Sciatic nerve (tissue), 2 donors: ENCODE measurements at places on chromosomes 1 and 21. TPM values are rescaled to one million over a fixed set of nuclear protein-coding genes. Genes with fewer than 3 reads are reported as not detected.

Gene EEIG2
- 32.3 TPM for total RNA-seq

Gene CFHR1
- total RNA-seq, result 1.3 TPM

Gene KCNE1
- 2.5 TPM for total RNA-seq

Gene NBPF6
- not detected for total RNA-seq

Gene UBL4B
- total RNA-seq, result not detected

Gene SYTL1
- total RNA-seq, result 3.5 TPM

Gene JTB
- total RNA-seq, result 72.8 TPM

Gene CD84
- 13.5 TPM for total RNA-seq

Gene NEK2
- total RNA-seq, result 0.49 TPM

Gene CFHR3
- total RNA-seq, result 0.94 TPM

Gene TRMT13
- 25.8 TPM for total RNA-seq

Gene FCRL1
- total RNA-seq, result 1.4 TPM

Gene CBR1
- total RNA-seq, result 74.5 TPM

Gene PRDM16
- total RNA-seq, result 31.3 TPM

Gene CRTC2
- total RNA-seq, result 58.1 TPM

Gene ETV3L
- not detected for total RNA-seq

Gene TTLL10
- 0.71 TPM for total RNA-seq

Gene C1orf141
- not detected for total RNA-seq

Gene RCAN1
- 60.9 TPM for total RNA-seq

Gene CRYAA
- total RNA-seq, result not detected

Gene RBBP4
- 125 TPM for total RNA-seq

Gene SDC3
- total RNA-seq, result 84.9 TPM

Gene SLAMF9
- total RNA-seq, result 0.80 TPM

Gene MPL
- 0.40 TPM for total RNA-seq

Gene ANKRD35
- total RNA-seq, result 3.8 TPM

Gene GUCA2B
- not detected for total RNA-seq

Gene LENEP
- total RNA-seq, result not detected

Gene ILDR2
- 6.7 TPM for total RNA-seq

Gene PTAFR
- 7.0 TPM for total RNA-seq

Gene OR10Z1
- total RNA-seq, result not detected

Gene RPAP2
- 40.7 TPM for total RNA-seq

Gene FCGR1A
- total RNA-seq, result 36.5 TPM

Gene BNIPL
- total RNA-seq, result 0.22 TPM

Gene DENND2D
- 14.6 TPM for total RNA-seq

Gene KRTAP12-2
- total RNA-seq, result not detected

Gene SPATA45
- total RNA-seq, result 0.80 TPM

Gene C1orf56
- total RNA-seq, result 5.6 TPM

Gene CD1B
- total RNA-seq, result not detected

Gene ILF2
- total RNA-seq, result 73.5 TPM

Gene GBP3
- 25.9 TPM for total RNA-seq

Gene ZBTB21
- total RNA-seq, result 27.3 TPM

Gene CYP4B1
- 20.9 TPM for total RNA-seq

Gene DISP1
- 23.9 TPM for total RNA-seq

Gene DNAI4
- total RNA-seq, result 70.9 TPM

Gene VSIG8
- not detected for total RNA-seq

Gene OR10J1
- not detected for total RNA-seq

Gene RER1
- total RNA-seq, result 87.3 TPM

Gene INSRR
- total RNA-seq, result 0.40 TPM

Gene SH2D2A
- total RNA-seq, result 1.6 TPM

Gene SZRD1
- total RNA-seq, result 99.4 TPM

Gene KIAA0040
- 16.8 TPM for total RNA-seq

Gene TIAM1
- total RNA-seq, result 40.2 TPM

Gene RPS6KA1
- 26.8 TPM for total RNA-seq

Gene CDKN2C
- total RNA-seq, result 17.2 TPM

Gene PLA2G2D
- total RNA-seq, result not detected

Gene HNRNPR
- 133 TPM for total RNA-seq

Gene LIN28A
- total RNA-seq, result not detected

Gene OPRD1
- total RNA-seq, result not detected
